IMR-90 (cell line): ENCODE measurements at places on chromosomes 2 and 18.

- DNase-seq: peak; percentile 37
Measured at GRCh38 chr2:18762667-18763066, 173.3 kb upstream of the NT5C1B start.

DNA sequence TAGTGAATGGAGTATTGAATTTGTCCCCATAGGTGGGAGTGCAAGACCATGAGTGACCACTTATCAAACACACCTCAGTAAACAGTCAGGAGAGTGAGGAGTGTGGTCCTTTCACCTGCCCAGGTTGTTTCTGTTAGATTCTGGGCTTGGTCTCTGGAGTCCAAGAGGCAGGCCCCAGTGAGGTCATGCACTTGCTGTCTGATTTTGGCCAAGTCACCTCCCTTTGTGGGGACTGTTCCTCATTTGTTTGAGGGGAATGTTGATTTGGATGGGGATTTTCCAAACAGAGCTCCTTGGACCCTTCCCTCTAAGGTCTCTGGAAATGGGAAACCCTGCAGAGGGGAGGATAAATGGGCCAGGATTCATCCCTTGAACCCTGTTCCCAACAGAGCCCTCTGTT, 7.3 kb downstream of the IL1RN start:
- no peak for DNase-seq

- no peak for DNase-seq
Measured at GRCh38 chr18:6781142-6781714, 51.7 kb downstream of the ARHGAP28 start.

DNA sequence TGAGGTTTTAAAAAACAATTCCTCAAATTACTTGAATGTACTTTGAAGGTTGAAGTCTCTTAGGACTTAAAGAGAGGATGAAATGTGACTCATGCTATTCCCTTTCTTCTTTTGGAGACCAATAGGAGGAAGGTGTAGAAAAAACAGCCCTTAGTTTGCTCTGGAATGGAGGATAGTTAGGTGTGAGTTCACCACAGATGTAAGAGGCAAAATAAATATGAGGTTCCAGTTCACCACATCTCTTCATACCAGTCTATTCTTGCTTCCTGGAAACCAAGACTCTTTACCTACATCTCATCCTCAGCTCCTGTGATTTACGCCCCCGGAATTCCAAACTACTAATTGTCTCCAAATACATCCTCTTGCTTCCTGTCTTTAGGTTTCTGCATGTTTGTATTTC, 77.5 kb upstream of the TTC21B start:
- DNase-seq: peak; percentile 4

GRCh38 chr18:38966841-38967240, 1401.2 kb upstream of the CELF4 start:
- no peak for DNase-seq

DNA sequence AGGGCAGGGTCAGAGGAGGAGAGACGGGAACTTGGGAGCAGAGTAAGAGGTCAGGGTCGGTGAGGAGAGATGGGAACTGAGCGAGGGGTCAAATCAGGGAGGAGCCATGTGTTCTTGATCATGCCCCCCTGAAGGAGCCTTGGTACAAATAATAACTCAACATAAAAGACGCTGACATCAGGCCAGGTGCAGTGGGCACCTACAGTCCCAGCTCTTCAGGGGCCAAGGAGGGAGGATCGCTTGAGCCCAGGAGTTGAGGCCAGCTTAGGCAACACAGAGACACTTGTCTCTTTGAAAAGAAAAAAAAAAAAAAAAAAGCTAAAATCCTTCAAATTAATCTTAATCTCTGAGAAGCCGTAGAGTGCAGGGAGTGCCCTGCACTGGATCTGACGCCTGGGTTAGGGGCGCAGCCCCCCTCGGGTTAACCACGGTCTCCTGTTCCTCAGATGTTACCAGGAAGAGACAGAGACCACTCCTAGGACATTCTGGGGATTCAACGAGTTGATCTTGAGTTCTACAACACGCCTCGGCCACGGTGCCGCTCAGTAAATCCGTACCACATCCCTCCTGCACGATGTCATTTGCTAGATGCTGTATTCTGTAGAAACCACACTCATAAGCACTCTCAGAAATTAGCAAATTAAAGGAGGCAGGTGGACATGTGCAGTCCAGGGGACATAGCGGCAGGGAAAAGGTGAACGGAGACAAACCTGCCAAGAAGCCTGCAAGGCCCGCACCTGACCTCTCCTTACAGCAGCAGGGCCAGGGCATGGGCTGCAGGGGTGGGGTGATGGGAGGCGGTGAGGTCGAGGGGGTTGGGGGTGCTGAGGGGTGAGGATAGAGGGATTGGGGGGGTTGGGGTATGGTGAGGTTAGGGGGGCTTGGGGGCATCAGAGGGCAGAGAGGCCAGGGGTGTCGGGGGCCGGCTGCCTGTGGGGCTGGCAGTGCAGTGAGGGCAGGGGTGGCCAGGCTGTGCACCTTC, 29.2 kb downstream of the SLC66A2 start:
- DNase-seq: no peak

- no peak for DNase-seq
Measured at GRCh38 chr18:38698088-38698487, 1132.5 kb upstream of the CELF4 start.

GRCh38 chr18:60019463-60019840, 119.7 kb downstream of the PMAIP1 start:
- DNase-seq: peak; percentile 87

- DNase-seq: no peak
Measured at GRCh38 chr18:35041815-35042387, 688 bp downstream of the MAPRE2 start.

GRCh38 chr2:20313659-20314058, 37.0 kb downstream of the PUM2 start:
- peak; percentile 27 for DNase-seq

DNA sequence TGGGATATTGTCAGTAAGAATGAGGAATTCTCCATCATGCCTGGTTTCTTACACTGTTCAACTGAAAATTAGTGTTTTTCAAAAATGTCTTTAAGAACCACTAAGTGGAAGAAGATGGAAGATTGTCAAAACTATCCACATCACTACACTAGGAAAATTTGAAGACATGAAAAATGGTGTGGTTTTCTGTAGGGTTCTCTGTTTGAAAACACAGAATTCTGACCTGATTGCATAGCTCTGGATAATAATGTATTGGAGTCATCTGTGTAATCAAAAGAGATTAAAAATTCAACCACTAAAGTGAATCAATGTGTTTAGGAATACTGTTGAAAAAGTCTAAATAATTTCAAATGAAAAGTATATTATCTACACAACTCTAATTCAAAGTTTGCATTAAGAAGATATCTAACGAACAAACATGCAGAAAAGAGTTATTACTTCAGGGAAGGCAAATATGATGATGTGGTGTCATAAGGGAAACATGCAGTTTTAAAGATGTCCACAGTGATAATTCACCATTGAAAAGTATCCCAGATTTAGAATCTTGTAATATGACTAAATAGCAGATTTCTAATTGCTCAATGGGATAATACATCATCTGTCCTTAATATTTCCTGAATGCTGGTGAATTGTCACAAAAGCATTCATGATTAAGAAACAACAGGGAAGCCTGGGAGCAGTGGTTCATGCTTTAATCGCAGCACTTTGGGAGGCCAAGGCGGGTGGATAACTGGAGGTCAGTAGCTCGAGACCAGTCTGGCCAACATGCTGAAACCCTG, 116.9 kb downstream of the ERBB4 start:
- DNase-seq: peak; percentile 1

DNA sequence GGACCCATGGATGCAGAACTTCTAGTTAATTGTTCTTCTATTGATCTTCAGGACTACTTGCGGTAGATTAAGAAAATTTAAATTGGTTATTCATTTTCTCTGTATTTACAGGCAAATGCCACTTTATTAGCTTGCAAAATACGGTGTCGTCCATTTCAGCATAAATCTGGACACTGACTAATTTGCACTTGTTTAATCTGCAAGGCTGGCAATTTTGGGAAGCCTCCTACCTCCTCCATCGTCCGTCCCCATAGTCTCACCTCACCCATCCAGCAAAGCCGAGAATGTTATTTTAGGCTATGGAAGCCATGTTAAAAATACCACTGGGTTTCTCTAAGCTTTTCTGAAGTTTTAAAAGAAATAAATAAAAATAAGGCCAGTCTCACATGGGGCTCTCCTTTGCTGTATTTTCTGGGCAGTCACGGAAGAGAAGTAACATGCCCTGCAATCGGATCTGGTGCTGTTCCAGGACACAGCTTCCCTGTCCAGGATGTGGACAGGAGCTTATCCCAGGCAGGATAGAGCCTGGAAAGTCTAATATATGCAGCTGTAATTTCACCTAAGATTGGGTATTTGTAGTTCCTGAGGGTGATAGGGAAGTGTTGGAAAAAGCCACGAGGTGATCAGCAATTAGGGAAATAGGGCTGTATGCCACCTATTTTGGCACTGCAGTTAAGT, 17.4 kb downstream of the TMEM178A start:
- DNase-seq: no peak

DNA sequence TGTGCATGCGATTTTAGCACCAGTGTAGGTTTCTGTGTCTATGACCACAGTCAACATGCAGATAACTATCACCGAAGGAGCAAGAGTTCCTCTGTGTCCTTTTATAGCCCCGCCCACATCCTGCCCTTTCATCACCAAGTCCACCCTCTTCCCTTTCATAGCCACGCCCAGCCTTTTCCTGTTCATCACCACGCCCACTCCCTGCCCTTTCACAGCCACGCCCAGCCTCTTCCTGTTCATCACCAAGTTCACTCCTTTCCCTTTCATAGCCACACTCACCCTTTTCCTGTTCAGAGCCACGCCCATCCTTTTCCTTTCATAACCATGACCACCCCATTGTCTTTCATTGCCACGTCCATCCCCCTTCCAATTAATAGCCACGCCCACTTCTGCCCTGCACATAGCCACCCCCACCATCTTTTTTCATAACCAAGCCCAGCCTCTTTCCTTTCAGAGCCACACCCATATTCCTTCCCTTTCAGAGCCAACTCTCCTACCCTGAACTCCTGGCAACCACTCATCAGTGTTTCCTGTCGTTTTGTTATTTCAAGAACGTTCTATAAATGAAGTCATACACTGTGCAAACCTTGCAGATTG, 273.9 kb downstream of the MYT1L start:
- DNase-seq: no peak

GRCh38 chr18:21242780-21243401, 859 bp downstream of the GREB1L start:
- DNase-seq: no peak

- no peak for DNase-seq
Measured at GRCh38 chr18:42588786-42589185, 526.7 kb downstream of the RIT2 start.

GRCh38 chr2:183019718-183020442, 18.4 kb downstream of the NCKAP1 start:
- DNase-seq: no peak

DNA sequence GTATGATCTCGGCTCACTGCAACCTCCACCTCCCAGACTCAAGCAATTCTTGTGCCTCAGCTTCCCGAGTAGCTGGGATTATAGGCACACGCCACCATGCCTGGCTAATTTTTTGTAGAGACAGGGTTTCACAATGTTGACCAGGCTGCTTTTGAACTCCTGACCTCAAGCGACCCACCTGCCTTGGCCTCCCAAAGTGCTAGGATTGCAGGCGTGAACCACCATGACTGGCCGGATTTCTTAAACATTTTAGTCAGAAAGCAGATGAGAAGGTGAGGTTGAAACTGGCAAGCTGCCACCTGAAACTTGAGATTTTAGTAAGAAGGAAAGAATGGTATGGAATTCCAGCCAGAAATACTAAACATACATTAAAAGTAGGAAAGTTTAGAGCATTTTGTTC, 31.9 kb downstream of the KLHL23 start:
- DNase-seq: peak; percentile 78

GRCh38 chr18:42038936-42039335, 83.9 kb downstream of the PIK3C3 start:
- DNase-seq: peak; percentile 96

DNA sequence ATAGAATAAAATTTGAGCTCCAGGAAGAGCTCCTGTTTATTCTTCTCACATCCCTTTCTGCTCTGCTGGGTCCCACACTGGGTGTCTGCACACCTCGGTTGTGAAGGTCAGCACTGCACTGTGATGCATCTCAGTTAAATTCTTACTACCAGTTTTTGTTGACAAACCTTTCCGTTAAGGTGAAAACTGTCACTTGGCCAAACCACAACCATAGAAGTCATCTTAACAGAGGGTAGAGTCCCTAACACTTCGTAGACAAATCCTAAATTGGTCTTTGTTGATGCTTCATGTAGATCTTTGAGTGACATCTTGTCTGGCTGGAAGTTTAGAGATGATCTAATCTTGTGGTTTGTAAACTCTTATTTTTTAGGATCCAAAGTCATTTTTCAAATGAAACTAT, 167.4 kb upstream of the MAP3K20 start:
- DNase-seq: no peak

- DNase-seq: peak; percentile 74
Measured at GRCh38 chr18:59783138-59783537, 85.9 kb upstream of the CCBE1 start.

DNA sequence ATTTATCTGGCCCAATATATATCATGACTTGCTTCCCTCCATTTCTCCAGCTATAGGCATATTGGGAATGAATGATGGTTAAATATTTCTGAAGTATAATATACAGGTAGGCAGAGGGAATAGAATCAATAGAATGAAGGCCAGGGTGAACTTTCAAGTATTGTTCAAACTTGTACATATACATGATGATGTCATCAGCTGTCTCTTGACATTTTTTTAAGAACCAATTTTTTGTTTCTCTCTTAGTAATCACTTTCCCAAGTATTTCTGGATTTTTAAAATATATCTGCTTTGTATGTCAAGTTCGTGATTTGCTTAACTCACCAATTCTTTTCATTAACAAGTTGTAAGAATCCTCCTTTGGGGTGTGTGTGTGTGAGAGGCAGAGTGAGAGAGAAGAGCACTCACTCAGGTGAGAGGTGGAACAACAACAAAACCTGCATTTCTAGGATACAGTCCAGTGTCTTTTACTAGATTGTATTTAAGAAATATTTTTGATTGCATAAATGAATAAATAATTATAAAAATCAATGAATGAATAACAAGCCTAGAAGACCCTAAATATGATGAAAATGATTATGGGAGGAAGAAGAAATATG, 1239.1 kb downstream of the LRP1B start:
- no peak for DNase-seq
